ENCODE measurements at places on chromosomes 11 and 22.
A peak's percentile ranks its signal among the peaks of the same experiment; 100 is the strongest.

GRCh38 chr22:42654436-42655073, 5.4 kb upstream of the CYB5R3 start:
- no peaks in the 10 kb centered on the region for H3K4me1 ChIP-seq
- H3K27me3 ChIP-seq = no peaks in the 10 kb centered on the region
- H3K4me3 ChIP-seq = no peak overlapping the region
- H3K36me3 ChIP-seq = peaks cover 16% of the 10 kb centered on the region
- no peak overlapping the region for H3K27ac ChIP-seq

DNA sequence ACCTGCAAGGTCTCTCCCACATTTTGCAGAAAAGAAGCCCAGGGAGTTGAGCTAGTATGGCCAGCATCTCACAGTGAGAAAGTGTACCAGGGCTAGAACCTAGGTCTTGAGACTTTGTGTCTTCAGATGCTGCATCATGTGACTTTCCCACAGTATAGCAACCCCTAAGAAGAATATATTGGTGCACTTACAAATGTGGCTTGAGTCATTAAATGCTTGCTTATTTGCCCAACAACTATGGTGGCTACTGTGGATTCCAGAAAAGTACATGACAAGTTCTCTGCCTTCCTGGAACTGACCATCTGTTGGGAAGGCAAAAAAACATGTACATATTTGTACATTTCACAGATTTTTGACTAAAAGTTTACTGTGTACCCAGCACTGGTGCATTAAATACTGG, 55.0 kb downstream of the POLD3 start:
- no peaks in the 10 kb centered on the region for H3K4me1 ChIP-seq
- peaks cover 6% of the 10 kb centered on the region for H3K36me3 ChIP-seq
- no peaks in the 10 kb centered on the region for H3K27me3 ChIP-seq
- no peak overlapping the region for H3K4me3 ChIP-seq

DNA sequence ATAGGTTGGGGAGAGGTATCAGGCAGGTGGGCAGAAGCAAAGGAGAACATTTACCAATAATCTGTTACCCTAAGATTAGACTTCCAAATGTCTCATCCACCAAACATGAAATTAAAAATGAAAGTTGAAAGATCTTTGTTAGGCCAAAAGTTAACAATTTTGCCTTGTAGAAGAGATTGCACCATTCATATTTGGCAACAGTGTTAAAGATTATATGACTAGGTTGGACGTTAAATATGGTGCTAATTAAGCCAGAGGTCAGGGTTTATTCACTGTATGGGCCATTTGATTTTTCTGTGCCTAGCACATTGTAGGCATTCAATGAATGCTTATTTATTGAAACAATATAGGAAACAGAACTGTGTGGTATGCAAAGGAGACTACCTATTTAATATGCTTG, 126.1 kb upstream of the SLC5A12 start:
- no peak for DNase-seq
- no peaks in the 10 kb centered on the region for H3K36me3 ChIP-seq
- H3K27me3 ChIP-seq = no peaks in the 10 kb centered on the region
- H3K4me1 ChIP-seq = no peaks in the 10 kb centered on the region
- no peak overlapping the region for H3K4me3 ChIP-seq

GRCh38 chr11:83159902-83160865, 3.3 kb downstream of the PCF11 start:
- peak overlapping the region; percentile 77 for H3K27ac ChIP-seq
- peak overlapping the region; percentile 100 for H3K4me3 ChIP-seq
- H3K36me3 ChIP-seq = peaks cover 80% of the 10 kb centered on the region

DNA sequence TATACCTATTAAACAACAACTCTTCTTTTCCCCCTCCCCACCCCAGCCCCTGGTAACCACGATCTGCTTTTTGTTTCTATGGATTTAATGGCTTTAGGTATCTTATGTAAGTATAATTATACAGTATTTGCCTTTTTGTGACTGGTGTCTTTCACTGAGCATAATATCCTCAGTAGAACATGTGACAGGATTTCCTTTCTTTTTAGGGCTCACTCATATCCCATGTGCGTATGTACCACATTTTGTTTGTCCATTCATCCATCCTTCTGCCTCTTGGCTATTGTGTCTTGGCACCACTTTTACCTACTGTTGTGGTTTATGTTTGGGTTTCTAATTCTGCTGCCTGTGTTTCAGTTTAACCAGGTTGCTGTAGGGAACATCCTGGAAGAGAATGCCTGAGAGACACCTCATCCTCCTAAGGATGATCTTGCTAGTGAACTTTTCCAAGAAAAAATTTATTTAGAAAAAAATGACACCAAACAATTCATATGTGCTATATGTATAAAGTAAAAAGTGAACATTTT, 77.6 kb upstream of the SESN3 start:
- no peak for DNase-seq
- no peaks in the 10 kb centered on the region for H3K36me3 ChIP-seq
- H3K4me3 ChIP-seq = no peak overlapping the region
- H3K27ac ChIP-seq = no peak overlapping the region

GRCh38 chr11:133506023-133506422, 26.3 kb downstream of the OPCML start:
- no peaks in the 10 kb centered on the region for H3K36me3 ChIP-seq
- H3K27me3 ChIP-seq = no peaks in the 10 kb centered on the region
- no peak overlapping the region for H3K27ac ChIP-seq
- H3K4me3 ChIP-seq = no peak overlapping the region

- H3K27me3 ChIP-seq = no peaks in the 10 kb centered on the region
- no peak for DNase-seq
- H3K4me3 ChIP-seq = no peak overlapping the region
- no peak overlapping the region for H3K27ac ChIP-seq
Observed at GRCh38 chr11:122137078-122137793, 21.2 kb upstream of the BLID start.

GRCh38 chr22:26122920-26123468, 46.3 kb upstream of the SEZ6L start:
- H3K36me3 ChIP-seq = no peaks in the 10 kb centered on the region
- peak overlapping the region; percentile 61 for H3K4me3 ChIP-seq
- H3K27ac ChIP-seq = no peak overlapping the region

DNA sequence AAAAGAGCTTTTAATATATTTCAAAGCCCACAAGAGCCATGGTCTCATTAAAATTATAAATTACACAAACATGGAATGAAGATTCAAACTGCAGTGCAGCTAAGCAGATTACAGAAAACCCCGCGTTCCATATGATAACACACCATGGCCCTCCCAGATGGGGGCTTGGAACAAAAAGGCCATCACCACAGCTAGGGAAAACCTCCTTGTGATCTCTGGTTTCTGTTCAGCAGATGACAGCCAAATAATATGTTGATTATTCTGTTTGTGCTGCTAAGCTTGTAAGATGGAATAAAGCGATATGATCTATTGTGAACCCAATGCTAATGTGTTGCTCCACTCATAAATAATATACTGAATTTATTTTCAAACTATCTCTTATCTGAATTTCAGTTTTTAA, 28.5 kb downstream of the IMMP1L start:
- DNase-seq = no peak
- no peak overlapping the region for H3K27ac ChIP-seq
- no peak overlapping the region for H3K4me3 ChIP-seq
- H3K36me3 ChIP-seq = no peaks in the 10 kb centered on the region
- H3K27me3 ChIP-seq = no peaks in the 10 kb centered on the region

DNA sequence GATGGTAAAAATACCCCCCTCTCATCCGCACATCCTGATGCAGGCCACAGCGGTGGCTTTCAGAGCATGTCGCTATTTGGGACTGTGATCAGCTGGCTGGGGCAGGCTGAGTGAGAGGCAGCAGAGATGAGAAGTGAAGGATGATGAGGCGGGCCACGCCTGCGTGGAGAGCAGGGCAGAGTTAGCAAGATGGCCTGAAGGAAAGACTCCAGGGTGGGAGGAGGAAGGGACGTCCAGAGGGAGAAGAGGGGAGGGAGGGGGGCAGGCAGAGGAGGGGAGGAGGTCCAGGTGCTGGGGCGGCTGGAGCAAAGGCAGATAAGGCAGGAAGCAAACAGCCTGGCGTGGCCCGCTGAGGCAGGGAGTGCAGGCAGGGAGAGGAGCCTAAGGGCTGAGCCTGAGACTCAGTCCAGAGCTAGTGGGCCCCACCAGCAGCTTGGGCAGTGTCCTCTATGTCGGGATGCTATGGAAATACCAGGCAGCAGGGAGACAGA, 29.1 kb downstream of the LRFN4 start:
- no peak for DNase-seq
- H3K27me3 ChIP-seq = peaks cover 15% of the 10 kb centered on the region
- peaks cover 9% of the 10 kb centered on the region for H3K4me1 ChIP-seq
- no peaks in the 10 kb centered on the region for H3K36me3 ChIP-seq
- H3K4me3 ChIP-seq = no peak overlapping the region
